ENCODE measurements at places on chromosomes 12 and 14.

DNA sequence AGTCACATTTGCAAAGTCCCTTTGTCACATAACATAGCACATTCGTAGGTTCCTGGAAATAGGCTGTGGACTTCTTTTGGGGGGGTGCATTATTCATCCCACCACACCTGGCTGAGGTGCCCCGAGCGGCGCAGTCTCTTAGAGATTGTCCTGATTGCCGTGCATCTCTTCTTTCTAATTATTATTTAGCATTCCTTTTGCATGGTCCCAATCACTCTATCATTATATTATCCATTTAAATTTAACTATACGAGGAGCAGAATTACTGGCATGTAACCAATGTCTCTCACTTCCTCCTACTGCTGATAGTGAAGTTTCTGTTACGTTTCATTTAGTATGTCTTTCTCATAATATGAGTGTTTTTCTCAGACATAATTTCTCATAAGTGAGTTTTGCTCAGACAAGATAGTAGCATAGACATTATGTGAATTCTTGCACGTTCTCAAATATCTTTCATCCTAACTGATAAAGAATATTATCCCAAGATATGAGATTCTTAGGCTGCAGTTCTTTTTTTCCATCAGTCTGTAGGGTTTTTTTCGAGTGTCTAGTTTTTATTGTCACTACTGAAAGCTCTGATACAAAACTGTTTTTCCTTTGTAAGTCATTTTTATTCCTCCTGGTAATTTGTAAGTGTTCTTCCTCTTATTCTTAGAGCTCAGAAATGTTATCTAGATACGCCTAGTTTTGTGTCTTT is 444.3 kb downstream of the NELL2 start:
- no peak for DNase-seq

DNA sequence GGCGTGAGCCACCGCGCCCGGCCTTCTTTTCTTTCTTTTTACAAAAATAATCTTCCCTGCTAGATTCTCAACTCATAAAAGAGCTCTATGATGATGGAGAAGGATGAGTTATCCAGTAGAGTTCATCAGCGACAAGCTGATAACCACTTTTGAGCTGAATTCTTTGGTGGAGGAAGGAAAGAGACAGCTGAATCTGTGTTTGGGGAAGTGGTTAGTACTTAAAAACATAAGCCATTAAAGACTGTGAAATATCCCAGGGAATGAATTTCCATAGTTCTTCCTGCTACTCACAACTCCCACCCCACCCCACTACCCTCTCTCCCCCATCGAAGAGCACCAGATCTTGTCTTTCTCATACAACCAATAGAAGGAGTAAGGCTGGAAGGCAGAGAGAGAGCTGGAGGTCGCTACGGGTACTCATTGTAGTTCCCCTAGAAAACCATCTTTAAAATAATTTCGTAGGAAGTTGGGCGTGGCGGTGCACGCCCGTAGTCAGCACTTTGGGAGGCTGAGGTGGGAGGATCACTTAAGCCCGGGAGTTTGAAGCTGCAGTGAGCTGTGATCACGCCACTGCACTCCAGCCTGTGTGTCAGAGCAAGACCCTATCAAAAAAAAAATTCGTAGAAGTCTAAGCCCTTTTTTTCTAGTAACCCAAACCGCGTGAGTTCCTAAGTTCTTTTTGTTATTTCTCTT is 647 bp upstream of the ESPL1 start:
- no peak for DNase-seq

- no peak for DNase-seq
Measured at GRCh38 chr14:68397822-68398221, 395.0 kb downstream of the ZFP36L1 start.

DNA sequence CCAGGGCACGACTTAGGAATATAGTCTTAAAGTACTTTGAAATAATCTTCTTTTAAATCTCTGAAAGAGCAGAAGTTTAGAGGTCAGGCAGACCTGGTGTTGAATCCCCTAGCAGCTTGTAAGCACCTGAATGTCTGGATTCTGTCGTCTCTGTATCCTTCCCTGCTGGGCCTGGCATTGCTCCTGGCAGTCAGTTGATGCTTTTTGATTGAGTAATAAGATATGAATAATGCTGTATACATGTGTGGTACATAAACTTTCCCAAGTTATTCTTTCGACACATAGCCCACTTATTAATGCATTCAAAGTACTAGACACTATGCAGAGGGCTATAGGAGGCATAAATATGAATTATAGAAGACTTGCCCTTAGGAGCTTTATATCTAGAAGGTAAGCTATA is 31.4 kb downstream of the EVL start:
- no peak for DNase-seq

DNA sequence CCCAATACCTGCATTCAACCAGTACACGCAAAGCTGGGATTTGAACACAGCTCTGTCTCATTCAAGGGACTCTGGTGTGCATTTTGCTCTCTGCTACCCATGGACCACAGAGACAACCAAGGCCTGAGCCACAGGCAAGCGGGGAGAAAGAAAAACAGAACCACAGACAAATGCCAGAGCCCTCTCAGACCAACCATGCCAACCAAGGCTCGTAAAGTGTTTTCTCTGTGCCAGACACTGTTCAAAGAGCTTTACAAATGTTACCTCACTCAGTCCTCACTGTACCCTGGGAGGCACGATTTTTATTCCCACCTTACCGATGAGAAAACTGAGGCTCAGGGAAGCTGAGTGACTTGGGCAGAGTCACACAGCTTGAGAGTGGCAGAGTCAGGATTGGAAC is 32.4 kb upstream of the EML1 start:
- DNase-seq: no peak

GRCh38 chr14:70448633-70449340 is 3.2 kb upstream of the ADAM21 start:
- no peak for DNase-seq

GRCh38 chr12:113818833-113819232 is 147.3 kb downstream of the RBM19 start:
- DNase-seq: peak; percentile 59

DNA sequence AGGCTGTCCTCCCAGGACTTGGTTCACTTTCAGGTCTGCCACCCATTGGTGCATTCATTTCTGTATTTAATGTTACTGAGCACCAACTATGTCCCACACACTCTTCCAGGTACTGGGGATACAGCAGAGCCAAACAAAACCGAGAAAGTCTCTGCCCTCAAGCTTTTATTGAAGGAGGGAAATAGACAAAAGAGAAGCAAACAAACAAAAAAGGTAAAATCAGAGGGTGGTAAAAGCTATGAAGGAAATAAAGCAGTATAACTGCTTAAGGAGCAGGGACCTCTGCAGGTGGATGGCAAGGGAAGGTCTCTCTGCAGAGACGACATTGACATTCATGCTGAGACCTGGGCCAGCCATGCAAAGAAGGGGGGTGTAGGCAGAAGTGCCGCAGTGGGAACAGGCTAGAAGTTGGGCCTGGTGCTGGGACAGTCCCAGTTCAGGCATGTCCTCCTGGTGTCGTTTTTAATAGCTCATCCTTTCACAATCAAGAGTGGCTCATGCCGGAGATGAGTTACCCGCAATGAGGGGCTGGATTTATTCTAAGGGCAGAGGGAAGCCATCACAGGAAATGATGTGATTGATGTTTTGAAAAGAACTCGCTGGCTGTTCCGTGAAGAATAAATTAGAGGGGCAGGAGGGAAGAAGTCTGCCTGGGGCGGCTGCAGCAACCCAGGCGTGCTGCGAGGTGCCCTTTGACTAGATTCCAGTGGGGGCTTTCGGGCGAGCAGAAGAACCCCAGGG is 72.8 kb downstream of the IRF2BPL start:
- DNase-seq: no peak

DNA sequence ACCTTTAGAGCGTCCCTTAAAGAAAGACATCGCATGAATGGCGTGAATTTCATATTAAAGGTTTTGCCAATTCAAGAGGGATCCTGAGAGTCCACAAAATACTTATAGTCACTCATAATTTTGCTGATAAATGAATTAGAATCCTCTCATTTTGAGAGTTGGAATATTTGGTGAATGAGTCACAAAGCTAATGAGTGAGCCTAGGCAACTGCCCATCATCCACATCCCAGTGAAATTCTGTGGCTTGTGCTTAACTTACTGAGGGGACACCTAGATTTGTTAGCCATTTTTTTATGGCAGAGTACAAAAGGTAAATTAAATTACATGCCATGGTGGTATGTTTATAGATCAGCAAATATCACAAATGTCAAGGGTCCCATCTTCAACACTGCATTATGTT is 12.7 kb upstream of the NOXRED1 start:
- no peak for DNase-seq

DNA sequence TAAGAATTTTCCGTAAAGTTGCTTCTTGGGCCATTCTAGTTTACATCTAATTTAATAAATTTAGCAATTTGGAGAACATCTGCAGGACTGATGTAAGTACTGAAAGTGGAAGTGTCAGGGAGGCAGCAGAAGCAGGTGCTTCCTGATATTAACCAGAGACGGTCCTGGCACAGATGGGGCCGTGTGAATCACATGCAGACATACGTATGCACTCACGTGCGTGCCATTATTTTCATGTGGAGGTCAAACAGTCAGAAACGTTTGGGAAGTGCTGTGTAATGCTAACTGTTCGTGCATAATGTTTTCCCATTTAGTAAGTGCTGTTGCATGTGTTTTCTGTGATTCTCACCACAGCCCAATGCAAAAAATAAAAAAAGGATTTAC is 87.8 kb upstream of the DYNC1H1 start:
- no peak for DNase-seq

DNA sequence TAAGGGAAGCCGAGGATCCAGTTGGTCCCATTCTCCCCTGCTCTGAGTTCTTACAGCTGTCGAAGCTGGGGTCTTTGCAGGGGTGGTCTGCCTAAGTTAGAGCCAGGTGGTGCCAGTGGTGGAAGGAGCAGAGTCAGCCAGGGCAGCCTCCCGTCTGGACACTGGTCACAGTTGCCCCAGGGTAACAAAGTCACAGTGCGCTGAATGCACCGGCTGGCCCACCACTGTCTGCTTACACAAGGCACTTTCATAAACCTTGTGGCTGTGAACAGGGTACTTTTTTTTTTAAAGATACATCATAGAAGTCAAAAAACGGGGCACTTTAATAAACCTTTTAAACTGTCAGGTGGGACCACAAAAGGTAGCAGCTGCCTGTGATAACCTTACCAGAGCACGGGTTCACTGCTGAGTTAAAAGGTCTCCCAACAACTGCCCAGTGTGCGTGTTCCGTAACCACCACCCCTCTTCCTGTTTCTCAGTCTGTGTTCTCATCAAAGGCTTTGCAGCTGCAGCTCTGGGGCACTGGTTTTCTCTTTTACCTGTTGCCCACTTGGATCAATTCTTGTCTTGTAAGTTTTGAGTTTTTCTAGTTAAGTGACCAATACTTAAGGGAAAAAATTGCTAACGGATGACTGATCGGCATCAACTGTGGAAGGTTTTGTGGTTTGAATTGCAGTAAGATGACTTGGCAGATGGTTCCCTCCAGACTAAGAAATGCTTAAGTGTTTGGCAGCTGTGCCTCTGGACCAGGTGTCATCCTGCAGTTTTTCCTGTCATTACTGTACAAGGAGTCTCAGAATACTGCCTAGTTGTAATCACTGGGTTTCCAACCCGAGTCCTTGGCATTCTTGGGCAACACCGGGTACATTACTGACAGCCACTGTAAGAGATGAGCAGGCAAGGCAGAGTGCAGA is 55.9 kb downstream of the DYNC1H1 start:
- DNase-seq: no peak

DNA sequence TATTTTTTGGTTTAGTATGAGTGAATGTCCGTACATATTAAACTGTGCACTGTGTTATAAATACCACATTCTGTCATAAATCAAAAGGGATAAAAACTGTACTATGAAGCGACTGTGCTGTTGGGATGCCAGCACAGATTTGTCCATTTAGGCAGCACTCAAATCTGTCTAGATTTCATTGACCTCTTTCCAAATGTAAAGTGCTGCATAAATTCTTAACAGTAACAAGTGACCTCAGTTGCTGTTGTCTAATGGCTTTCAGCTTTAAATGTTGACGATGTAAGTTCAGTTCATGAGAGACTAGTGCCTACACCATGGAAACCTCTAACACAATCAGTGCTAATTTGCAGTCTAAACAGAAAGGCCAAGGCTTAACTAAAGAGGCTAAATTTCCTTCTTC is 531.4 kb upstream of the LMO3 start:
- DNase-seq: peak; percentile 42

GRCh38 chr12:124286414-124286813 is 8.5 kb upstream of the RFLNA start:
- no peak for DNase-seq

GRCh38 chr12:57621497-57622292 is 10.5 kb downstream of the ARHGEF25 start:
- no peak for DNase-seq

DNA sequence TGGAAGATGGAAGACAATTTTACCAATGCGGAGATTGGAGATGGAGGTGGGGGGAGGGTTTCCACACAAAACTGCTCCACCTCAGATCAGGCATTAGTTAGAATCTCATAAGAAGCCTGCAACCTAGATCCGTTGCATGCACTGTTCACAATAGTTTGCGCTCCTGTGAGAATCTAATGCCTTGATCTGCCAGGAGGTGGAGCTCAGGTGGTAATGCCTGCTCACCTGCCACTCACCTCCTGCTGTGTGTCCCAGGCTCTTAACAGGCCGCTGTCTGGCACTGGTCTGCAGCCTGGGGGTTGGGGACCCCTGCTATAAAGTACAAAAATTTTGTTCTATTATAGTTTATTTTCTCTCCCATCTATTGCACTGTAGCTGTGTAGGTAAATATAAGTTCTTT is 84.9 kb upstream of the FOXG1 start:
- DNase-seq: no peak

GRCh38 chr12:53222806-53223261 is 9.2 kb downstream of the RARG start:
- DNase-seq: no peak

GRCh38 chr12:2322554-2323120 is 269.9 kb downstream of the CACNA1C start:
- DNase-seq: no peak

- no peak for DNase-seq
Measured at GRCh38 chr14:20680843-20681347, 3.5 kb upstream of the RNASE4 start.

GRCh38 chr14:70257526-70257925 is 68.8 kb upstream of the SLC8A3 start:
- no peak for DNase-seq

- no peak for DNase-seq
Measured at GRCh38 chr12:76504606-76505005, 55.0 kb downstream of the OSBPL8 start.
